AG09309 (cell line): ENCODE measurements at places on chromosomes 7 and 10.
A peak's percentile ranks its signal among the peaks of the same experiment; 100 is the strongest.

- peak; percentile 37 for DNase-seq
Measured at GRCh38 chr7:149872419-149873073, 1.2 kb upstream of the ATP6V0E2 start.

GRCh38 chr7:8783229-8783628 is 349.8 kb downstream of the NXPH1 start:
- DNase-seq: no peak

- DNase-seq: no peak
Measured at GRCh38 chr10:34484164-34484563, 330.9 kb downstream of the PARD3 start.

GRCh38 chr7:50712252-50713122 is 70.2 kb downstream of the GRB10 start:
- no peak for DNase-seq

GRCh38 chr7:94047956-94048355 is 43.8 kb upstream of the BET1 start:
- DNase-seq: no peak

DNA sequence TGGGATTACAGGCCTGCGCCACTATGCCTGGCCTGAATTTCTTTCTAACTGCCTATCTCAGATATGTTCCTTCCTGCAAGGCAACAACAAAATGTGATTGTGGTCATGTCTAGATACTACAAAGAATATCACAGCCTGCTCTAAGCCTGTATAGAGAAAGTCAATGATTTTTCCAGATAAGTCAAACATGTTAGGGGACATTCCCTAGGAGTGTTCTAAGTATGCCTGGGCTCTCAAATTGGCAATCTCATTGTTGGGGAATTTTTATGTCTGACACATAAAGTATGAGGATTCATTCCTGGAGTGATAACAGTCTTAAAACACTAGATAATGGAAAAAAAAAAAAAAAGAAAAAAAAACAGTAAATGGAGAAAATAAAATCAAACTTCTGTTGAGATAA is 406.1 kb downstream of the GATA3 start:
- no peak for DNase-seq

DNA sequence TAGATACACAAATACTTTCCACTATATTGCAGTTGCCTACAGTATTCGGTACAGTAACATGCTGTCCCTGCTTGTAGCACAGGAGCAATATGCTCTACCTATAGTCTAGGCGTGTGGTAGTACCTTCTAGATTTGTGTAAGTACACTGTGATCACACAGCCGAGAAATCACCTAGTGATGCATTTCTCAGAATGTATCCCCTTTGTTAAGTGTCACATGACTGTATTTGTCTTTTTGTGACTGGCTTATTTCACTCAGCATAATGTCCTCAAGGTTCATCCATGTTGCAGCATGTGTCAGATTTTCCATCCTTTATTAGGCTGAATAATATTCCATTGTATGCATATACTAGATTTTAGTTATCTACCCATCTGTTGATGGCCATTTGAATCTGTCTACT is 61.9 kb downstream of the BTRC start:
- DNase-seq: no peak

DNA sequence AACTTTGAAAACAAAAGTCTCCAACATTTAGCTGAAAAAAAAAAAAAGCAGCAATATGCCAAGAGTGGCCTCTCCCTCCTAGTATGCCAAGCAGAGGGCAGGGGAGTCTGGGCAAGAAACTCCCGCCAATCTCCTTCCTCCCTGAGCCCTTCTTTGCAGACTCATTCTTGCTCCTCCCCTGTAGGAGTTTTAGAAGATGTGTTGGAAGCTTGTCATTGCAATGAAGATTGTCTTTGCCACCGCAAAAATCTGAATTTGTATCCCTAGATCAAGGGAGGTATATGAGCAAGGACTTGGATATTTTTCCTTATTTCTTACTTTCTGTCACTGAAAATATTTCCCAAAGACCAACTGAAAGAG is 2.6 kb upstream of the TNS3 start:
- DNase-seq: no peak

GRCh38 chr10:131859341-131860020 is 41.3 kb upstream of the PPP2R2D start:
- no peak for DNase-seq

DNA sequence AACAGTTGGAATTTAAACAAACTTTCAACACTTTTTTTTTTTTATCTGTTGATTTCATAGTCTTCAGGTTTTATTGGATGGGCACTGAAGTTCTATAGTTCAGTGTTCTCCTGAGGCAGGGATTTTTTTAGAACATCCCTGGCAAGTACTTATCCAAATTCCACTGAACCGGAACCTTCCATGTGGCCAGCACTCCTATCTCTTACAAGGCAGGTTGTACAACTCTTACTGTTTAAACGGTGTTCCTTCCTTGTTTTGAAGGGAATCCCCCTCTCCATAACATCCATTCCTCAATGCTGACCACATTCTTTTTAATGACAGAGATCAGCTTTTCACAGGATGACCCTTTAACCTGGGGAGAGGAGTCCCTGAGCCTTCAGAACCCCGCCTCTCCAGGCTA is 238.9 kb upstream of the CTBP2 start:
- DNase-seq: no peak

- no peak for DNase-seq
Measured at GRCh38 chr10:20879136-20879535, 18.0 kb downstream of the NEBL start.

GRCh38 chr7:6158424-6159096 is 113.9 kb downstream of the CYTH3 start:
- DNase-seq: no peak

DNA sequence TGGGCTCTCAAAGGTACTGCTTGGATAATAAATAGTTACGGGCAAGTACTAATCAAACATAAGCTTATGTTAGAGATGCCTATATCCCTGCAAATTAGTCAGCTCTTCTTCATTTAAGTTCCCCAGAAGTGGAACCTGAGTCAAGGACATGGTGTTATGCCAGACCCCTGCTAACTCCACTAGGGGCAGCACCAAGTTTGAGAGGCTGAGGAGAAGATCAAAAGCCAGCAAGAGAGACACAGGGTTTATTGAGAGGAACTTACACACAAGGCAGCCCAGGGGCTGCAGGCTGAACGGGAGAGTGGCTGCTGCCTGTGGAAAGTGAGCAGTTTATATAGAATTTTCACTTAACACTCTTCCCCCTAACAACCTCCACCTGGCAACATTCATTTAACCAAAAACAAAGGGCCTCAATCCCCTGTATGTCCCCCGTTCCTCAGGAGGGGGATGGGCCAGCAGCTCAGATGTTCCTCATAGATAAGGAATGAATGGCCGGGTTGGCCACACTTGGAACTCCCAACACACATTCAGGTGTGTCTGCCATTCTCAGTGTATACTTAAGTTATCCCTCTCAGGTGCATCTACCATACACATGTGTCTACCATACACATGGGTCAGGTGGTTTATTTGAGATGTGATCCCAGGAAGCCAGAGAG is 62.6 kb upstream of the GHITM start:
- DNase-seq: no peak

- no peak for DNase-seq
Measured at GRCh38 chr10:108180878-108181277, 1016.4 kb upstream of the SORCS1 start.

DNA sequence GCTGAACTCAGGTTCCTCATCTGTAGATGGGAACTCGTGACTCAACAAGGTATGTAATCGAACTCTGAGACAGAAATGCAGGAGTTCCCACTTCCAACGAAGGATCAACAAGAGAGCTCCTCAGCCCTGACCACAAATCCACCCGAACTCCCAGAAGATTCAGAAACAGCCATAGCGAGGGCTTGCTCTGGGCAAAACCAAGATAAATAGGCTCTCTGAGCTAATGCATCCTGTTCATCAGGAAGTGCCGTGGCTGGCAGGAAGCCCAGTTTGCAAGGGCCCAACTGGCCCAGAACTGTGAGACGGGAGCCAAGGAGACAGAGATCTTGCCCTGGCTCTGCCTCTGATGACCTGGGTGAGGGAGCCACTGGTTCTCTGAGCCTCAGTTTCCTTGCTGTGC is 141.7 kb upstream of the PFKP start:
- DNase-seq: no peak

- DNase-seq: no peak
Measured at GRCh38 chr7:190196-190595, 2.2 kb upstream of the FAM20C start.

- peak; percentile 99 for DNase-seq
Measured at GRCh38 chr10:14397066-14397465, 66.3 kb upstream of the FRMD4A start.

- DNase-seq: no peak
Measured at GRCh38 chr10:98308669-98309365, 40.8 kb upstream of the LOXL4 start.

DNA sequence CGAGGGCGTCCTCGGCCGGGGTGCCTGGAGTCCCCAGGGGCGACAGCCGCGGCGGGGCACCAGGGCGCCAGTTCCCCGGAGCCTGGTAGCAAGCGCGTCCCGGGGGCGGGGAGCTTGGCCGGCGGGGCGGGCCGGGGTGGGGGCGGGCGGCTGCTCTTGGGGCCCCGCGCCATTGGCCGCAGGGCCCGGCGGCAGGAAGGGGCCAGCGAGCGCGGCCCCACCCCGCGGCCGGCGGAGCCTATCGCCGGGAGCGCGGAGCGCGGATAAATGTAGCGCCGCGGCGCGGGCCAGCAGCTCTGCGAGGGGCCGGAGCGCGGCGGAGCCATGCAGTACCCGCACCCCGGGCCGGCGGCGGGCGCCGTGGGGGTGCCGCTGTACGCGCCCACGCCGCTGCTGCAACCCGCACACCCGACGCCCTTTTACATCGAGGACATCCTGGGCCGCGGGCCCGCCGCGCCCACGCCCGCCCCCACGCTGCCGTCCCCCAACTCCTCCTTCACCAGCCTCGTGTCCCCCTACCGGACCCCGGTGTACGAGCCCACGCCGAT is at the start of gene HHEX:
TSS of gene HHEX (plus strand) at position 293 of the 548 bp plus-strand sequence. CDS start at position 325, 32 bp downstream.
- no peak for DNase-seq

GRCh38 chr10:82313401-82313800 is 438.4 kb downstream of the NRG3 start:
- no peak for DNase-seq

GRCh38 chr7:129786825-129787563 is 165.8 kb downstream of the UBE2H start:
- DNase-seq: no peak

- no peak for DNase-seq
Measured at GRCh38 chr7:36614959-36615358, 109.3 kb downstream of the AOAH start.

- no peak for DNase-seq
Measured at GRCh38 chr10:105598207-105598606, 957.1 kb downstream of the SORCS3 start.

GRCh38 chr7:82839555-82839954 is 323.1 kb downstream of the PCLO start:
- DNase-seq: no peak

DNA sequence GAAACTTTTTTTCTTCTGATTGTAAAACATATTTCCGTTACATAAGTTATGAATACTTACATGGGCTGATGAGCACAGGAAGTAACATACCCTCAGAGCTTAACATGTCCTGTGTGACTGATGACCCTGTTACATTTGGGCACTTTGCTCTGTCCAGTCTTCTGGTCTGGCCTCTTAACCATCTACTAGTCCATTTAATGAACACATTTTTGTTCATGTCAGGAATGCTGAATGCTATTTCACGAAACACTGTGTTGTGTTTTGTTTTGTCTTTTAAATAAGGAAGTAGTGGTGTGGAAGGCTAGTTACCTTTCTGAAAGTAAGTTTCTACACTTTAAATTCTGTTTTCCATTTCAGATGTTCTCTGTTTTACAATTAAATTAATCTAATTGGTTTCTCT is 77.7 kb downstream of the RBM33 start:
- DNase-seq: no peak

DNA sequence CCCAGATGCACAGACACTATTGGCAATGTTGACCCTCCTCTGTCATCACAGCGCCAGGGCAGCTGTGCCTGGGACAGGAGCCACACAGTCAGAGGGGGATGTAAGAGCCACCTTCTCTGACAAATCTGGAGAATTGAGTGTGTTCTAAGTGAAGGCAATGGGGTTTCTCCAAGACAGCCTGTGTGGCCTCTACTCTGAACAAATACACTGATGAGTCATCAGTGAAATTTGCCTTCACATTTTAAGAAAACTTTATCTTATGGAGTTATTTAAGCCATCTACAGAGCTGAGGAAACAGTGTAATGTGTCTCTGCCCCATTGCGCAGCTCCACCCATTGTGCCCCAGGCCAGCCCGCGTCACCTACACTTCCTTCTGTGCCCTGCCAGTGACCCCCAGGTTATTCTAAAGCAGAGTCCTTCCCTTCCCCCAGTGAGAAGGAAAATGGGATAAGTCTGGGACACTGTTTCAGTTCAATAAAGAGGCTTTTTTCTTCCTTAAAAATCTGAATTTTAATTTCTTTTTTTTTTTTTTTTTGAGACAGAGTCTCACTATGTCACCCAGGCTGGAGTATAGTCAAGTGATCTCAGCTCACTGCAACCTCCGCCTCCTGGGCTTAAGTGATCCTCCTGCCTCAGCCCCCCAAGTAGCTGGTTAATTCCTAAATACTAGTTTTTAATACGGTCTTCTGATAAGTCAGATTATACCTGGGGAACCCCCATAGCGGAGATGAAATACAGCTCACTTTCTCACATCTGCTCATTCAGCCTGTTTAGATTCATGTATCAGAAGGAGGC is 21.8 kb downstream of the AKR1E2 start:
- DNase-seq: peak; percentile 50

DNA sequence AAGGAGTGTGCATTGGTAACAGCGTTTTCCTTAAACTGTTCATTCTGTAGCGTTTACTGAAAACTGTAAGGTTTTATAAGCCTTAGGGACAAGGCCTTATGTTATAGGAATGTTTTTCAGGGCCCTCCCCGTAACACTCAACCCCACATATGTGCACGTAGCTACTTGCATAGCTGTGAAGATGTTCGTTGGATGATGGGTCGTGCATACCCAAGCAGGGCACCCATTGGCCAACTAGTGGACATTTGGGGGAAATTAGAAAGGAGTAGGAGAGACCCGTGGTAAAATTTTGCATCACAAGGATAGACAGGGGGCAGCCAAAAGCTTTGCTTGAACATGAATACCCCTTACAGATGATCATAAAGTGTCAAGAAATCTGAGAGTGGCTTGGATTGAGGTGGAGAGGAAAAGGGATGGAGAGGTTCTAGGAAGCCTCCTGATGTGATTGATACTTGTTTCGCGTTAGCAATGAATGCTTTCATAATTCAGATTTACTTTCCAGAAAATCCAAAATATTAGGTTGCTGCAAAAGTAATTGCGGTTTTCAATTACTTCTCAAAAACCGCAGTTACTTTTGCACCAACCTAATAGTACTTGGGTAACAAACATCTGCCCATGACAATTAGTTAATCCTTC is 878 bp downstream of the SEC61A2 start:
- peak; percentile 20 for DNase-seq
